Heart right ventricle (tissue), 16 donors: ENCODE measurements at places on chromosomes 2 and 18. TPM values are rescaled to one million over a fixed set of nuclear protein-coding genes. Genes with fewer than 3 reads are reported as not detected.

Gene ZNF24
- 46.7 TPM for total RNA-seq

DNA sequence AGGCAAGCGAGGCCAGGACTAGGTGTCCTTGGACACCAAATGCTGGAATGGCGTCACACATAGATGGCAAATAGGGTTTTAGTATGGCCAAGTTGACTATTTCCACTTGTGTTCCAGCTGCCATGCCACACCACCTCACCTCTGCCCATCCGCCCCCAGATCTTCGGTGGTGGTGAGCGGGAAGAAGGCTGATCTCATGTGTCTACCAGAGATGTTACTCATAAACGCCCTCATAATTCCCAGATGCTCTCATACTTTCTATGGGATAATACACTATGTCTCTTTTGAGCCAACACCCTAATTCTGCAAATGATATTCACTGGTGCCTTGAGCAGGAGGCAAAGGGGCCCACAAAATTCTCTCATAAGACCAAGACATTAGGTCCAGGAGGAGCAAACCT is 281.1 kb upstream of the FN1 start:
- DNase-seq = no peak

Gene FAM237A
- 2.7 TPM for total RNA-seq

DNA sequence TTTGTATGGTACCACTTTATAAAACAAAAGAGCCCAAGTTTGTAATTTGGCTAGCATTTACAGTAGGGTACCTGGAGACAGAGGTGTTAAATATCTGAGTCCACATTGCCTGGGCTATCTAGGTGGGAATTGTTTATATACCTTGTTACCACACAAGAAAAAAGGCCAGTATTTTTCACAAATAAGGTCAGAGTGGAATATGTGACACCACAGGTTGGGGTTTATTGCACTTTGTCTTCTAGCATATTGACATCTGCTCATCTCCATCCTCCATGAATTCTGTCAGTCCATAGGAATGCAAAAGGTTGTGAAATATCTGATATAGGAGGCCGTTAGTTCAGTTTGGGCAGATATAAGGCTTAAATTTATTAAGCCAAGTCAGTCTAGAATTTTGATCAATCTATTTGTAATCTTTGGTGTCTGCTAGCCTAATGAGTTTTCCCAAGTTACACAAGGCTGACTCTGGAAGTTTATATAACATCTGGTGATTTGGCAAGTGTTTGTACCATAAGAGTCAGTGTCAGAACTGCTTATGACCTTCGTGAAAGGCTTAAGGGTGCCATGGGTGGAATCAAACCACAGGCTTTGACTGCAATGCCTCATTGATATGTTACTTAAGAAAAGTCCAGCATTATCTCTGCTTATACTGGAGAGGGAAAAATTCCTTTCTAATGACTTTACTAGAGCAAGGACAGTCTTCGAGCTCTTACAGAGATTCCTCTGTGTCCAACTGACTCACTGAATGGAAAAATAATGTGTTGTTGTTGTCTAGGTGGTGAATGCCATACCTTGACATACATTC is 11.3 kb upstream of the DPP4 start:
- no peak for DNase-seq

GRCh38 chr2:234463626-234464290 is 33.1 kb downstream of the ARL4C start:
- no peak for DNase-seq

DNA sequence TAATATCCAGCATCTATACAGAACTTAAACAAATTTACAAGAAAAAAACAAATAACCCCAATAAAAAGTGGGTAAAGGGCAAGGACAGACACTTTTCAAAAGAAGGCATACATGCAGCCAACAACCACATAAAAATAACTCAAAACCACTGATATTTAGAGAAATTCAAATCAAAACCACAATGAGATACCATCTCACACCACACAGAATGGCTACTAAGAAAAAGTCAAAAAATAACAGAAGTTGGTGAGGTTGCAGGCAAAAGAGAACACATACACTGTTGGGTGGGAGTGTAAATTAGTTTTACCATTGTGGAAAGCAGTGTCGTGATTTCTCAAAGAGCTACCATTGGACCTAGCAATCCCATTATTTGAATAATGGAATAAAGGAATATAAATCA is 1973.9 kb upstream of the LRRTM1 start:
- no peak for DNase-seq

Gene RFX8
- total RNA-seq = 0.15 TPM

- peak; percentile 35 for DNase-seq
Observed at GRCh38 chr18:59268721-59269562, 4.3 kb downstream of the RAX start.

Gene ABCG8
- not detected for total RNA-seq

Gene NETO1
- not detected for total RNA-seq

Gene THOC1
- total RNA-seq = 7.7 TPM

Gene FNDC4
- total RNA-seq = 2.9 TPM

DNA sequence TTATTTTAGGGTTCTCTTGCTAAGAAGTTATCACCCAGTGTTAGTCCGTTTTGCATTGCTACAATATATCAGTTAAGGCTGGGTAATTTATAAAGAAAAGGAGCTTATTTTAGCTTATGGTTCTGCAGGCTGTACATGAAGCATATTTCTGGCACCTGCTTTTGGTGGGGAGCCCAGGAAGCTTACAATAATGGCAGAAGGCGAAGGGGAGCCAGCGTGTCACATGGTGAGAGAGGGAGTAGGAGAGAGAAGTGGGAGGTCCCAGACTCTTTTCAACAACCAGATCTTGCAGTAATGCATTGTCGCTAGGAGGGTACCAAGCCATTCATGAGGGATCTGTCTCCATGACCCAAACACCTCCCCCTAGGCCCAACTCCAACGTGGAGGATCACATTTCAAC is 688.8 kb upstream of the PIK3C3 start:
- DNase-seq = no peak

Gene SCTR
- not detected for total RNA-seq

DNA sequence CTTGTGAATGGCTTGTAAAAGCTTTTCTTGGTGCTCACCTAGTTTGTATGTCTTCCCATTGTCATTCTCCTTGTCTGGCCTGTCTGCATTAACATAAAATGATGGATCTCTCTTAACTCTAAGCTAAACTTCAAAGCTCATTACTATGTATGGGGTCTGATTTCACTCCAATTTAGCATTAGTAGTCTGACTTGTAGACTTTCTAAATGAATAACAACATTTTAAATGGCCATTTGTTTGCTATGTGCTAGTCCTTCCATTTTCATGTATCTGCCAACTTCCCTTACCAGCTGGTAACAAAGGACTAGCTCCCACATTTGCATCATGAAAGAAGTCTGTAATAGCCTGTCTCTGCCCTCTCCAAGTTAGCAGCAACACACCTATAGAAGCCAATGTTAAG is 324.2 kb upstream of the RGPD4 start:
- DNase-seq = no peak

- DNase-seq = no peak
Observed at GRCh38 chr2:219434468-219434717, 250 bp upstream of the SPEG start.

GRCh38 chr2:4020153-4020552 is 316.8 kb downstream of the DCDC2C start:
- DNase-seq = no peak

GRCh38 chr18:42736074-42736473 is 379.4 kb downstream of the RIT2 start:
- no peak for DNase-seq

DNA sequence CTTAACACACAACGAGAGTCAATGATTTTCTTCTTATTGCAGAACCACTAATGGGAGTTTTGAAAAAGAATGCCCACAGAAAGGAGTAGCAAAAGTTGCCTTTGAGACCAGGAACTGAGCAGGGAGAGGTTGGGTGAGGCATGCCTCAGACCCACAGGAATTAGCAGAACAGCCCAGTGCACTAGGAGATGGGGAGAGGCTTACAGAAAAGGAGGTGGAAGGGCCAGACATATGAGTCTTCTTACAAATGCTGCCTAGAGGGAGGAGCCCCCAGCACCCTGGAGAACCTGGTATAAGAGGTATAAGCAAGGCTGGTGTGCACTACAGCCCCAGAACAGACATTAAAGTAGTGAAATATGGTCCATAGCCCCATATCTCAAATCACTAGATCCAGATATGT is 162.0 kb downstream of the DTNA start:
- no peak for DNase-seq

DNA sequence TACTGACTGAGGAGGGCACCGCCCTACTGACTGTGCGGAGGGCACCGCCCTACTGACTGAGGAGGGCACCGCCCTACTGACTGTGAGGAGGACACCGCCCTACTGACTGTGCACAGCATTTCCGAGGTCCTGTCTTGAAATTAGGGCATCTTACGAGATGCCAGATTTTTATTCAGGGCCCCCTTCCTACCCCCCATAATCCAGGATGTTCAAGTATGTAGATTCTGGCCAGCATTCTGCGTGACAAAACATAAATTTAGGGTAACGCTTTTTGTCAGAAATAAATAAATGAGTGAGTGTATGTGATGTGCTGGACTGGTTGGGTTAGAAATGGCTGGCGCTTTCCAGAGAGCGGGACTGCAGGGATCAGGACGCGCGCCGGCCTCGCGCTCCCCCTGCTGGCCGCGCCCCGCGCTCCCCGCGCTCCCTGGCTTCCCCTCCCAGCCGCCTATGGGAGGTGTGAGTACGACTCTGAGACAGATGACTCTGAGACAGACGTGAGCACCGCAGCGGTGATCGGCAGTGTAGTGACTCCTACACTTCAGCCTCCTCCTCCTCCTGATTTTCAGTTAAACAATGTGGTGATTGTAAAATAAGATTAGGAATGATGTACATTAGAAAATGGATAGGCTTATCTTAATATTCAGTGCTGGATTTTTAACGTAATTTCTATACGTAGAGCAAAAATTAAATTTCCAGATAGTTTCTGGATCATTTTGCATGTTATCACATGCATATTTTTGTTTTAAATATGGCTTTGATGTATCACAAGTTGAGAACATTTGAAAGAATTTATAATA is 149.2 kb upstream of the NFATC1 start:
- DNase-seq = peak; percentile 73

Gene CPLX4
- total RNA-seq = not detected

DNA sequence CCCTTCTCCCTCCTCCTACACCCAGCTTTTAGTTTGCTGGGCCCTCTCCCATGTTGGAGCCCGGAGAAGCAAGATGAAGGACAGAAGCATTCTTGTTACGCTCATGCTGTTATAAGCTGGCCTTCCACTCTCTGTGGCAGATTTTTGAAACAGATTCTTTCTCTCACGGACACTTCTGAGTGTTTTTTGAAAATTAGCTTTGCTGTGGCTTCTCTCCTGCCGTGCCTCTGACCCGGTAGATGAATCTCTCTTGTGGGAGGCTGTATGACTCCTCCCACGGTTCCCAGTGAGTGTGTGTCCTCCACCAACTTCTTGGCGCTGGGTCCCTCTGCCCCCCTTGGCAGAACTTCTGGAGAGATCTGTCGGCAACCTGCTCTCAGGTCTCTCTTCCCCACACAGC is 269.3 kb upstream of the MYT1L start:
- DNase-seq = no peak

- peak; percentile 59 for DNase-seq
Observed at GRCh38 chr2:158967731-158968395, 577 bp upstream of the TANC1 start.

Gene IL1RN
- total RNA-seq = not detected

DNA sequence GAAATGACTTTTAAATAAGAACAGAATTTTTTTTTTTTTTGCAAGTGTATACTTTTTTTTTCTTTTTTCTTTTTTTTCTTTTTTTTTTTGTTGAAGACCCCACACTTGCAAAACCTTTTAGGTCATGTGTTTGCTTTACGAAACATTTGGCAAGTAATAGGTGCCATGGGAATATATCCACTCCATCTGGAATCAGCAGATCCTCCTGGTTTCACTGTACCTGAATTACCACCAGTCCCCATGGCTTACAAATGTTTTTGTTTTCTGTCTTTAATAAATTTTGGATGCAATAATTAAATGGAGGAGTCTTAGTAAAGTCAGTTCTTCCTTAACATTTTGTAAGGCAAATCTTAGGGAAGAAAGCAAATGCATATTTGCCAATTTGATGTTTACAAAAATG is 559.7 kb upstream of the ZEB2 start:
- DNase-seq = no peak

Gene KCNG2
- total RNA-seq = not detected

DNA sequence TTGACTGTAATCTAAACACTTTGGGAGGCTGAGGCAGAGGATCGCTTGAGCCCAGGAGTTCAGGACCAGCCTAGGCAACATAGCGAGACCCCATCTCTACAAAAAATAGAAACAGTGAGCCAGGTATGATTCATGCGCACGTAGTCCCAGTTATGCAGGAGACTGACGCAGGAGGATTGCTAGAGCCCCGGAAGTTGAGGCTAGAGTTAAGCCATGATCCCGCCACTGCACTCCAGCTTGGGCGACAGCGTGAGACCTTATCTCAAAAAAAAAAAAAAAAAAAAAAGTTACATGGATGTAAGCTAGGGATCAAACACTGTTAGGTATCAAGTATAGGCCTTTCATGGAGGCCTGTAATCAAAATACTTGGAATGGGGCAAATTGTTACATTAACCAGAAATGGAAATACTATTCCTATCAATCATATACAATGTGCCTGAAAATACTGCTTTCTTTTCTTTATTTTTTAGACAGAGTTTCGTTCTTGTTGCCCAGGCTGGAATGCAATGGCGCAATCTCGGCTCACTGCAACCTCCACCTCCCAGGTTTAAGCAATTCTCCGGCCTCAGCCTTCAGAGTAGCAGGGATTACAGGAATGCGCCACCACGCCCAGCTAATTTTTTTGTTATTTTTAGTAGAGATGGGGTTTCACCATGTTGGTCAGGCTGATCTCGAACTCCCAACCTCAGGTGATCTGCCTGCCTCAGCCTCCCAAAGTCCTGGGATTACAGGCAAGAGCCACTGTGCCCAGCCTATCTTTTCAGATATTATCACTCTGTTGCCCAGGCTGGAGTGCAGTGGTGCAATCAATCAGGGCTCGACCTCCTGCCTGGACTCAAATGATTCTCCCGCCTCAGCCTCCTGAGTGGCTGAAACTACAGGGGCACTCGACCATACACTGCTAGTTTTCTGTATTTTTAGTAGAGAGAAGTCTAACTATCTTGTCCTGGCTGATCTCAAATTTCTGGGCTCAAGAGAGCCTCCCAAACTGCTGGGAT is 27.2 kb downstream of the XPO1 start:
- DNase-seq = no peak

DNA sequence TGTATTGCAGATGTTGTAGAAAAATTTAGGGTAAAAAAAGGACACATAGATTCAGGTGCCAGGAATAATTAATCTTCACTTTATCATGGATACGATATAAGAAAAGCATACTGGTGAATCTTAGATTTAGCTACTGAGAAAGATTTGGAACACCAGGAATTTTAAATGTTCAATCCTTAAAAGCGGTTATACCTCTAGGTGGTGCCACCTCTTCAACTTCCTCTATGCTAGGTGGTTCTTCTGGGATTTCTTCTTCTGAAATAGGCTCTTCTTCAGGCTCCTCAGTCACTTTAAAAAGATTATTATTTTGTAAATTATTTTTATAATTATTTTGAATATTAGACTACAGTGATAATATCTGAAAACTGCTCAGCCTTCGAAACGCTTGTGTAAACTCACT is 133.1 kb downstream of the TTN start:
- DNase-seq = no peak
